ENCODE measurements at places on chromosomes 5 and 9. TPM values are rescaled to one million over a fixed set of nuclear protein-coding genes. Genes with fewer than 3 reads are reported as not detected.

GRCh38 chr9:16496908-16497307 lies 373.6 kb downstream of the BNC2 start:
- no peak for DNase-seq

DNA sequence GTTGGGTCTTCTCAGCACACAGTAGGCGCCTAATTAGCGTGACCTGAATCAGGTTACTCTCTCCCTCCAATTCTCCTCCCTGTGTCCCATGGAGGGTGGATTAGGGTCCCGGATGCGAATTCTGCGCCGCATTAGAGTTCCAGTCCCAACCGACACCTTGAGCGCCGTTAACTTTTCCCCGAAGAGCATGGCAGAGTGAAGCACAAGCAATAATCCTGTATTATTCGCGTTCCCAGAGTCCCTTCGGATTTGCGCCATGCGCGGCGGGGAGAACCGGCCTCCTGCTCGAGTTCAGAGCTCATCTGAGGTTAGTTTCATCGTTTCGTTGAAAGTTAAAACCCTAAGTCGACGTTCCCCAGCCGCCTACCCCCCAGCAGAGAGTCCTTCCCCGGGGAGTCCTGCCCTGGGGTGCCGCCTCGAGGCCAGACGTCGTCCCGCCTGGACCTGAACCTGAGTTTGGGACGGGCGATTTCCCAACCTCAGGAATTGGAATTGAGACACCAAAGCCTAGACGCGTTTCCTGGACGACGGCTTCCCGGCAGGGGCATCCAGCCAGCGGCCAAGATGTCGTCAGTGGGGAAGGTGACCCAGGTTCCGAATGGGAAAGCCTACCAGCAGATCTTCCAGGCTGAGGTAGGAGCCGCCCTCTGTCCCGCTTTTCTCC lies at the start of gene CCDC180:
CCDC180 (plus strand) TSS at position 160 of the 664 bp plus-strand sequence; CDS start at position 565, 405 bp downstream.
- DNase-seq: peak; percentile 57

DNA sequence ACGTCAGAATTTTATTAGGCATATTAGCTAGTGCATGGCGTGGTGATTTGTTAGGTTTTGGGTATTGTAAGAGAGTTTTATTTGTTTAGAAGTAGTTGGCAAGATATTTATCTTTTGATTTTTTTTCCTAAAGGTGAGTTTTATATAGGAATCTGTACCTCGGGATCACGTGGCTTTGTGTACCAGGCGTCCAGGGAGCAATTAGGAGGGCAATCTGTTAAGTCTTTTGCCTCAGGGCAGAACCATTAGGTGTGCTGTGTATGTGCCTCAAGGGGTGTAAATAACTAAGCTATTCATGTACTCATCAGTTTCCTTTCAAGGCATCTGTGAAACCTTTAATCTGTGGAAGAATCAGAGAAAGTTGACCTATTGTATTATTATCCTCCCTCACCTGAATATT lies 39.4 kb downstream of the ZSWIM6 start:
- DNase-seq: peak; percentile 12

GRCh38 chr5:59786334-59786805 lies 107.2 kb downstream of the PDE4D start:
- peak; percentile 98 for DNase-seq

GRCh38 chr5:35665096-35665495 lies 47.4 kb downstream of the SPEF2 start:
- DNase-seq: no peak

DNA sequence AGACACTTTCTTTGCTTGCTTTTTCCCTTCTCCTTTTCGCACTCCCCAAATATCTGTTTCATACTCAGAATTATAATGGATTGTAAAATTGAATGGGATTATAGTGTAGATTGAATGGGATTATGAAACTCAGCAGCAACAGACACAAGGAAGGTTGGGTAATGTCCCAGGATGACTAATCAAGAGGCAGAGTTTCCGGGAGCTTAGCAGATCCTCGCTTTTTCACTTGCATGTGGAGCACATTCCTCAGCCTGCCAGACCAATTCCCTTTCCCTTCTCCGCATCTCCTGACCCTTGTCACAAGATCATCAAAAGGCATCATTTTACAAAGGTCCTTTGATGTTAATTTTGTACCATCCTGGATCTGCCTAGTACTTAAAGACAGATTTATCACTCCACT lies 55.1 kb upstream of the SLC1A1 start:
- DNase-seq: peak; percentile 44

DNA sequence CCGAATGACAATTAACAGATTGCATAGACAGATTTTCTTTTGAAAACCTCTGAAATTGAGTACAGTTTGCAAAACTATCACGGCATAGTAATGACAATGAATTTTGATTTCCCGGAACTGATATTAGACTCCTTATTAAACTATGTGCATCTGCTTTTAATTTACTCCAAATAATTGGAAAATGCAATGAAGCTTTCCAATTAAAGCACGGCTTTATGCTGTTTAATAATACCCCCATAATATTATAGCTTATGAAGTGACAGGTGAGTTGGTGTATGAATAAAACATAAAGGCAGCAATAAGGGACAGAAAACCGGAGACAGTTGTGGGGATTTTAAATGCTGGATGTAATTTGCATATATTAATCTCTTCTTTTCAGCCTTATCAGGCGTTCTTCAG lies 110.6 kb downstream of the MVB12B start:
- DNase-seq: no peak

Gene LYRM7
- total RNA-seq: 8.4 TPM

DNA sequence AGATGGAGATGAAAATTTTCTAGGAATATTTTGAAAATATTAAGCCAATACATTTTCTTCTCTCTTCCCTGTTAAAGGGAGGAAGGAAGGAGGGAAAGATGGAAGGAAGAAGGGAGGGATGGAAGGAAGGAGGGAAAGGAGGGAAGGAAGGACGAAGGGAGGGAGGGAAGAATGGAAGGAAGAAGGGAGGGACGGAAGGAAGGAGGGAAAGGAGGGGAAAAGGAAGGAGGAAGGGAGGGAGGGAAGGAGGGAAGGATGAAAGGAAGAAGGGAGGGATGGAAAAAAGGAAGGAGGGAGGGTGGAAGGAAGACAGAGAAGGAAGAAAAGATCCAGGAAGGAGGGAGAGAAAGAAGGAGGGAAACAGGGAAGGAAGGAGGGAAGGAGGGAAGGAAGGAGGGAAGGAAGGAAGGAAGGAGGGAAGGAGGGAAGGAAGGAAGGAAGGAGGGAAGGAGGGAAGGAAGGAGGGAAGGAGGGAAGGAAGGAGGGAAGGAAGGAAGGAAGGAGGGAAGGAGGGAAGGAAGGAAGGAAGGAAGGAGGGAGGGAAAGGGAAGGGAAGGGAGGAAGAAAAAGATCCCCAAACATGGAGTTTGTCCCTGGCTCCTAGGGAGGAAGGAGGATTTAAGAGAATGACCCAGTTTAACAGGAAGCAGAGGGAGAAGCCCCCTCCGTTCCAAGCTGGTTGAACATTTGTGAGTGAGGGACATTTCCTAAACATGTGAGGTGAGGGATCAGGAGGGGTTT lies 70.3 kb upstream of the NEURL1B start:
- no peak for DNase-seq

Gene GPR150
- total RNA-seq: 0.34 TPM

- DNase-seq: peak; percentile 98
Observed at GRCh38 chr5:54329731-54330709, 19.6 kb upstream of the ARL15 start.

DNA sequence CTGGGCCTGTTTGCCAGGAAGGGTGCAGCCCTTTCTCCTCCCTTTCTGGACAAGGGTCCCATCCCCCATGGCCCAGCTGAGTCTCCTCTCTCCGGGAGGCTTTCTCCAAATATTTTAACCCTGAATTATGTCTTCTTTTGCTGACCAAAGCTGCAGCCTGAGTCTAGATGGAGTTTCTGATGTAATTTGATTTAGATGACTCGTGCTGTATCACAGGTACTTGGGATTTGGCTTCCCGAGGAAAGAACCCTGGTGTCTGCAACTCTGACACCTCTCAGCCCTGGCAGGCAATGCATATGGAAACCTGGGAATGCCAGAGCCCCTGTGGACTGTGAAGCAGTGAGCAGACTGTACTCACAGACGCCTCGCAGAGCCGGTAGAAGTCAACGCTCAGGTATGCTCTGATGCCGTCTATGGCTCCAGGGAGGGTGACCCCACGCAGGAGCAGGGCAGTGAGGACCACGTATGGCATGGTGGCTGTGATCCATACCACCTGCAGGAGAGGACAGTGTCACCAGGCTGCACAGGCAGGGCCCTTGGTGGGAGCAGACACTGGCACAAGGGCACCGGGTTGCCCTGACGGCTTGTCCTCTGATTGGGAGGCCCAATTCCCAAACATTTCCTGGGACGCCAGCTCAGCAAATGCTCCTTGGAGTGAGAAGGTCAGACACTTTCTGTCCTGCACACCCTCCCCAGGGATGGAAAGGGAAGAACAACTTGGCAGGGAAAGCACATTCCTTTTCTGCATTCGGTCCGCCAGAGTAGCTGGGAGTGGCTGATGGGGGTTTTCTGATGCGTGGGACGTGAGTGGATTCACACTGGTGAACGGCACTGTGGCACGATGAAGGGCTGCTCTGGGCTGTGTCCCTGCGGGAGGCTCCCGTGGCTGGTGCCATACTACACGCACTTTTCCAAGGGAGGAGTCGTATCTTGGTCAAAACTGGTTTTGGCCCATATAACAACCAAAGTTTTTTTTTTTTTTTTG lies 24.7 kb downstream of the SLC6A3 start:
- no peak for DNase-seq

DNA sequence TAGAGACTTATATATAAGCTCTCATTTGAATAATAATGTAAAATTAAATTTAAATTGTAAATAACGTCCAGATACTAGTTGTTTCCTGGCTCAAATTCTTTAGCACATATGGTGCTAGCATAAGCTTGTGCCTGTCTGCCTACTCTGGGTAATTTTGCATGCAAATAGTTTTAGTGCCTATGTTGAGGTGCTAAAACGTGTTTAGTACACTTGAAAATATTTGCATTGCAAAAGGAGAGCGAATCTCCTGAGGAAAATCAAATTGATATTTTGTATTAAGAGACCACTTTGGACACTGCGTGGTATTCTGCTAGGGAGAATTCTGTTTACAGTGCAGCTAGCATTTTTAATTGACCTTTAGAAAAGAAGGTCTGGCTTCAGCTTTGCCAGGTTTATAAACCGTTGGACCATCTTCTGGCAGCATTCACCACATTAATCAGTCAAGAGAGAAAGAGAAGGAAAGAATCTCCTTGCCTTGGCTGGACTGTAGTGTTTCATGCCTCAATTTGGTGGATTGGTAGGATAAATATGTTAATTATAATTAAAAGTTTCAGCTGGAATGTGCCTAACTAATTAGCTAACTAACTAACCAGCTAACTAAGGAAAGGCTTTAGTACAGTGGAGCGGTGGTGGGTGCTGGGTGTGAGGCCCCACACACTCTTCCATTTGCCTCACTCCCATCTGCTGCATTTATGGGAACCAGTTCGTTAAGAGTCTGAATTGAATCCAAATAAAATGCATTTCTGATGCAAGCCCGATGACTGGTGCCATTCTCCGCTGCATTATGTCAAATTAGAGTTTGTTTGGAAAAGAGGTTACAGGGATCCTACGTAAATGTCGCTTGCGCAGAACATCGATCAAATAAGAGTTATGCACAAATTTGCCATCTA lies 150.1 kb upstream of the MPDZ start:
- no peak for DNase-seq

- no peak for DNase-seq
Observed at GRCh38 chr9:87610200-87611155, 112.8 kb downstream of the DAPK1 start.

Gene PCDHGA10
- 0.71 TPM for total RNA-seq

GRCh38 chr5:139637438-139638089 lies 10.6 kb upstream of the CXXC5 start:
- DNase-seq: peak; percentile 78

DNA sequence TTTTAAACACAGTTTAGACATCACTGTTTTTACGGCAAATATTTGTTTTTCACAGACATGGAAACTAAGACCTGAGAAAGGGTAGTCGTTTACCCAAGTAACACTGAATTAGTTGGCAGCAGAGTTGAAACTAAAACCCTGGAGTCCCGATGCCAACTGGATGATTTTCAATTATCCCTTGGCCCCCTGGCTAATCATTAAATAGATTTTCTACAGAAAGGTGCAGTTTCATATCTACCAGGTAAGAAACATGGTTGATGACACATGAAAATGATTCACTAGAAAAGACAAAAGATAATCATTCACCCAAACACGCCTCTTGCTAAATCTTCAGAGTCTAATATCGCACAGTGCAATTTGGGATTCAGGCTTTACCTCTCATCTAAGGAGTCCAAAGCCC lies 136.9 kb downstream of the SEMA5A start:
- DNase-seq: no peak

DNA sequence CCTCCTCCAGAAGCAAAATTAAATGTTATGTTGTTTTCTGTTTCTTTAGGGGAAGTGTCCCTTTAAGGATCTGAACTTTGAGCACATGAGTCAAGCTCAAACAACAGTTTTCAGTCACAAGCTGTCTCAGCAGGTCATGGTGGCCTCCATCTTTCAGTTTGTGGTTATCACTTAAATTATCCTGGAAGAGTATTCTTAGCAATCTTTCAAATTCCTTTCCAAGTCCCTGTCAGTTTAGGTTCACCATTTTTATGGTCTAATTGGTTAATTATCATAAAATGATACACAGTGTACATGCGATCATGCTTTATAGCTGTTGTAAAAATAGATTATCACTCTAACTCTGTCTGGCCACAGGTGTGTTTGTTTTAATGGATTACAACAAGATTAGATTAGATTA lies 43.1 kb upstream of the SELENOP start:
- peak; percentile 51 for DNase-seq

- no peak for DNase-seq
Observed at GRCh38 chr9:109317311-109317978, 3.4 kb downstream of the EPB41L4B start.

Gene DDX4
- not detected for total RNA-seq

Gene SOHLH1
- total RNA-seq: not detected

Gene LOX
- 37.7 TPM for total RNA-seq

DNA sequence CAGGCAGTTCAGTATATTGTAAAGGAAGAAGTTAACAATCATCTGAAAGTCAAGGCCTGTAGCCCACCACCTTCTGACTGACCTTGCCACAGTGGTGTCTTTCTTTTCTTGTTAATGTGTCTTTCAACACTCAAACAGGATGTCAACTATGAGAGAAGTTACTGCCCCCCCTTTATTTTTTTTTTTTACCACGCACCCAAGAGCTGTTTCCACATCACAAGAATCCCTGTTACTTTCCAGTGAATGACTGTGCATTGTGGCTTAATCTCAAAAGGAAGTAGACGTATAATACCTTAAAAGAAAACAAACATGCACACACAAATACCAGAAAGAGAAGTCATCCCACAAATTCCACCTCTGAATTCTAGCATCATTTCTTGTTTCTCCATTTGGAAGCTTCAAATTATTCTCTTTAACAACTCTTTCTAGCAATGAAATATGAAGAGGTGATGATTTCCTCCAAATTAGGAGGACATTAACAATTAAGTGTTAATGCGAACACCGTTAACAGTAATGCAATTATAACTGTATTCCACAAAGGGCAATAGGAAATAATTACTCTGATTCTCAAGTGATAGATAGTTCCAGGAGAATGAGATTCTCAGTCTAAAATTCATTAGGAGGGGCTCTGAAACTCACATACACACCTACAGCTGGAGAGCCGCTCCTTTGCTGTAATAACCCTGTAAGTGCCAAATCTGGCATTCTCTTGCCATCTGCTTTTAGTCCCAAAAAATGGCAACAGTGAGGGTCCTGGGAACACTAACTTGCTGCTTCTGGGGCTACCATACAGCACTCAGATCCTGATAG lies 201.0 kb downstream of the EFNA5 start:
- DNase-seq: peak; percentile 95

Measured in M059J (cell line).